NCI-H187 (cell line): ENCODE measurements at places on chromosomes 4 and X.

DNA sequence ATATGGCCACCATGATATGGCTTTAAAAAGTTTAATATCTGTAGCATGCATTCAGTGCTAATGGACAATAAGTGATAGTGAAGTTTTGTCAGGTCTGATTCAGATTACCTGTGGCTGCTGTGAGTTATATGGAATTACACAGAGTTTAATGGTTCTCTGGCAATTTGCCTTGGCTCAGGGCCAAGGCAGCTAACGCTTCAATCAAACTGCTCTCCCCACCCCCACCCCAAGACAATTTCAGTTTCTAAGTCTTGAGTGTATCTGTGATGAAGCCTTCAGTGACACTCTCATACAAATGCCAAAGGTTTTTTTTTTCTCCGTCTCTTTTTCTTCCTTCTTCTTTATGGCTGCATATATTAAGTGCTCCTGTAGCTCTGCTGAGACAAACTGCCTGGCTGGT lies 106.6 kb downstream of the SHROOM4 start:
- no peak for DNase-seq

DNA sequence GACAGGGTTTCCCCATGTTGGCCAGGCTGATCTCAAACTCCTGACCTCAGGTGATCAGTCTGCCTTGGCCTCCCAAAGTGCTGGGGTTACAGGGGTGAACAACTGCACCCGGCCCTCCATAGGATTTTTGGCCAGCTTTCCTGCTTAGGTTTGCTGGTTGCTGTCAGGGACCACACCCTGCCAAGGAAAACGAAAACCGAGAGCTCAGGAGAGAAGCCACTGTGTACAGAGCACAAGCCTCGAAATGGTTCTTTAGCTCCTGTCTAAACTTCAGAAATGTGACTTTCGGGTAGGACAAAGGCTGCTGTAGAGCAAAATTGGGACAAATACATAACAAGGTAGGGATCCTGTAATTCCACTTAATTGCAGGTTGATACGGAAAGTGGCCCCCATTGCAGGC lies 146.3 kb upstream of the ATP6AP2 start:
- no peak for DNase-seq

DNA sequence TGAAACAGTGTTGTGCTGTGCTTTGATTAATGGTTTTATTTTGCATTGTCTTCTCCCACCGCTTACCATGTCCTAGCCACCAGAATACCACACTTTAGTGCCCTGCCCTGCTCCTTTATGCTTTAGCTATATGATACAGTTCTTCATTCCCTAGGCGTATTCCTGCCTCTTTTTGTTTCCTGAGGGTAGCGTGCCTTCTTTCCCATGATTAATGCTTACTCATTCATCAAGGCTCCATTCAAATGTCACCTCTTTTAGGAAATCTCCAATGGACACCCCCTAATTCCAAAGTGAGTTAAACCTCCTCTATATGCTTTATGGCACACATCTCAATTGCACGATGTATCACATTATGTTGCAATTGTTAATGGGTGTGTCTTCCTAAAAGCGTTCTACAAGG lies 46.3 kb downstream of the SPANXD start:
- no peak for DNase-seq

- DNase-seq: no peak
Measured at GRCh38 chrX:97682991-97683840, 799.5 kb downstream of the RPA4 start.

DNA sequence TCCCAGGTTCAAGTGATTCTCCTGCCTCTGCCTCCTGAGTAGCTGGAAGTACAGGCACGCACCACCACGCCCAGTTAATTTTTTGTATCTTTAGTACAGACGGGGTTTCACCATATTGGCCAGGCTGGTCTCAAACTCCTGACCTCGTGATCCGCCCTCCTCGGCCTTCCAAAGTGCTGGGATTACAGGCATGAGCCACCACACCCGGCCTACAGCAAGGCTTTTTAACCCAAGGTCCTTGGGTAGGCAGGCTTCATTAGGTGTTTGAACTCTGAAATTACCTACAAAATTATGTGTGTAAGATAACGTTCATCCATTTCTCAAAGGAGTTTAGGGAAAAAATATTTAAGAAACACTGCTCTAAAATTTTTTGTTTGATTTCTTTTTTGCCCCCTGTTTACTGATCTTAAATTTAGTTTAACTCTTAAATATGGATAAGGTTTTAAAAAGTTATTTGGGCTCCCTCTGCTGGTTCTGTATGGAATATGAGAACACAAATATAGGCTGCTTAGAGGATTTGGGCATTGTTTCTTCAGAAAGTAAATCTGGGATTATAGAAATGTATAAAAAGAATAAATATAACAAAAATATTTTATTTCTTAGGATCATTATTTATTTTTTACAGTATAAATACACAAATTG lies 92.8 kb downstream of the CBR4 start:
- no peak for DNase-seq

- no peak for DNase-seq
Measured at GRCh38 chrX:74788545-74789086, 136.6 kb downstream of the NEXMIF start.

- no peak for DNase-seq
Measured at GRCh38 chr4:71607780-71608677, 175.8 kb downstream of the GC start.

DNA sequence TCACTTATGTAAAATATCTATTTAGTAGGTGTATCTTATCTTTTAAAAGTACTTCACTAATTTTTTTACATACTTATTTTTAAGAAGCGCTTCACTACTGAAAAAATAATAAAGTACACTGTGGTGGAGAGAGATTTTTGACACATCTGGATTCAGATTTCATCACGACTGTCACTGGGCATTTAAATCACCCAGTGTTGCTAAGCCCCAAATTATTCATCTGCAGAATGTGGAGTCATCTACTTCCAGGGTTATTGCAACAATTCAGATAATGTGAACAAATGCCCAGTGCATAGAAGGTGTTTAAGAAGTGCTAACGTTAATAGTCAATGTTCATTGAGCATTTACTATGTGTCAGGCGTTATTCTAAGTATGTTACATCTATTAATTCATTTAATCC lies 41.8 kb downstream of the AASDH start:
- no peak for DNase-seq

DNA sequence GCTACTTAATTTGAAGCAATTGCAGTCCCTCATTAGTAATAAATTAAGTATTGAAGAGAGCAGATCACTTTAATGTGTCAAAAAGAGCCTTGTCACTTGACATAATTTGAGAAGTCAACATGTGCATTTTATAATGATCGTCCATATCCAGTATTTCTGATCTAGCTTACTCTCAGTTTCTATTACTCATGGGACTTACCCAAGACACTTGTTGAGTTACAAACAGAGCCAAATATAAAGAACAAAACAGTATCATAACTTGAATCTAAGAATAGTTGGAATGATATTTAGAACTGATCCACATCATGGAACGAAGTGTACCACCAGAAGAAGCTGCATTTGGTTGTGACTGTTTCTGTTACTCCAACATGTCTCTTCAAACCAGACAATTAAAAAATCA lies 54.7 kb downstream of the SLITRK4 start:
- DNase-seq: no peak

DNA sequence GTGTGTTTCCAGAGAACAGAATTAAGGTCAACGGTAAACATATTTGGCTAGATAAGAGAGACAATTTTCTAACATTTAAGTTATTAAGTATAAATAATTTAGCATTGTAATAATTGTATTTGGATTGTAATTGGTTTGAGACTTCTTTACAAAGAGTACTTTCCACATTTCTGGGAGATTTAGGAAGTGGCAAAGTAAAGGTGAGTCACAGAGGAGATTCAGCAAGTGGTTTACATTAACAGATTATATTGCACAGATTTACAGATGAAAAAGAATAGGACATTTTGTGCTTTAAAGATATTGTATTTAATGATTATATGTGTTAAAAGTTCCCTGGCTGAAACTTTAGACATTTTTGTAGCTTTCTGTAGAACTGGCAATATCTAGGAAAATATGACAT lies 584.4 kb upstream of the AADAT start:
- no peak for DNase-seq

GRCh38 chrX:150730719-150731118 lies 37.5 kb downstream of the MTMR1 start:
- DNase-seq: no peak

DNA sequence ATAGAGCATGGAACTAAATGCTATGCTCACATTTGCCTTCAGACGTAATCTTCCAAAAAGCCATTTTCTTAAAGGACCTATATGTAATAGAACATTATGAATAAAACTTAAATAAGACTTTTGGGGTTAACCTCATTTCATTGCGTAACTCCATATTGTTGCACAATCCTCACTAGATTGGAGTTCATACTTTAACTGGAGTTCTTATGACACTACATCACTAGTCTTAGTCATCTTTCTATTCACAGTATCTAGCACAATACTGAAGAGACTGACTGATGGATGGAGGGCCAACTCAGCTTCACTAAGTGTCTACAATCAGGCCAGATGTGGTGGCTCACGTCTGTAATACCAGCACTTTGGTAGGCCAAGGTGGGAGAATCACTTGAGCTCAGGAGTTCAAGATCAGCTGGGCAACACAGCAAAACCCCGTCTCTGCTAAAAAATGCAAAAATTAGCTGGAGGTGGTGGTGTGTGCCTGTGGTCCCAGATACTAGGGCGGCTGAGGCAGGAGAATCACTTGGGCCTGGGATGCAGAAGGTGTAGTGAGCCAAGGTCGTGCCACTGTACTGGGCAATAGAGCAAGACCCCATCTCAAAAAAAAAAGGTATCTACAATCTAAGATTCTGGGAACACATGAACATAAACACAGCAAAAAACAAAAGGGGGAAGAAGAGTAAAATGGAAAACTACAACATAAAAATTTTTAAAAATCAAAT lies 80.8 kb upstream of the MAB21L2 start:
- no peak for DNase-seq

- no peak for DNase-seq
Measured at GRCh38 chrX:89034679-89035078, 287.7 kb downstream of the CPXCR1 start.

DNA sequence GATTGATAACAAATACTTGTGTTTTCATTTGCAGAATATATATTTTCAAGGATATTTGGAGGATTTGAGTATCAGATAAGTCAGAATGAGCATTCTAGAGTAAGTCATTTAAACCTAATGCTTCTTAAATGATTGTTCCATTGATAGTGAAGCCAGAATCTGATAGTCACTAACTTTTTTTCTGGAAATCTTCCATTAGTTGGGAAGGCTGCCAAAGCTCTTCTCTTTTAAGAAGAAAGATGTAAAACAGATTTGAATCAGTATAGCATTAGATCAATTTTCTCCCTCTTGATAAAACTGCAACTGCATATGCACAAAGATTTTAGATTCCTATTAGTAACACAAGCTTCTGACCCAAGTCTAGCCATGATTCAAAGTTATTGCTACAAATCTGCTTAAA lies 256.7 kb downstream of the SPOCK3 start:
- no peak for DNase-seq

DNA sequence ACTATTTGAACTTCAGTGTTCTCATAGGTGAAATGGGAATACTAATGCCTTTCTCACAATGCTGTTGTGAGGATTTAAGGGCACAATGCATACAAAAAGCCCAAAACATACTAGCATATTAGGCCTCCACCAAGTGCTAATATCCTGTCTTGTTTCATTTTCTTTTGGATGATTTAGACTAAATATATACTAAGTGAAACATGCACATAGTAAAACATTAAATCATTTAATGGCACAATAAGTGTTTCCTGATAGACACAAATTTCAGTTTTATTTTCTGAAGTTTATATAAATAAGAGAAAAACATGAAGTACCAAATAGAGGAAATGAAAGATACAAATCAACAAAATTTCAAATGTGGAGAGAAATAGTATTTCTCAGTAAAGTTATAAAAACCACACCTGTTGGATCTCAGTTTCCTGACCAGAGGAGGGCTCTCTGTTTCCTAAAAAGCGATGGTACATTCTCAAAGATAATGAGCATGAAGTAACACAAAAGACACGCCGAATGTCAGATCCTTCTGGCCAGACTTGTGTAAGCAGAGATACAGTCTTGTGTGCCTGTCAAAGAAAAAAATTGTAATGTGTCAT lies 25.1 kb downstream of the DDX60 start:
- no peak for DNase-seq

- DNase-seq: no peak
Measured at GRCh38 chrX:110161361-110161686, 156.6 kb downstream of the AMMECR1 start.

- no peak for DNase-seq
Measured at GRCh38 chr4:88216395-88216794, 58.0 kb upstream of the ABCG2 start.

DNA sequence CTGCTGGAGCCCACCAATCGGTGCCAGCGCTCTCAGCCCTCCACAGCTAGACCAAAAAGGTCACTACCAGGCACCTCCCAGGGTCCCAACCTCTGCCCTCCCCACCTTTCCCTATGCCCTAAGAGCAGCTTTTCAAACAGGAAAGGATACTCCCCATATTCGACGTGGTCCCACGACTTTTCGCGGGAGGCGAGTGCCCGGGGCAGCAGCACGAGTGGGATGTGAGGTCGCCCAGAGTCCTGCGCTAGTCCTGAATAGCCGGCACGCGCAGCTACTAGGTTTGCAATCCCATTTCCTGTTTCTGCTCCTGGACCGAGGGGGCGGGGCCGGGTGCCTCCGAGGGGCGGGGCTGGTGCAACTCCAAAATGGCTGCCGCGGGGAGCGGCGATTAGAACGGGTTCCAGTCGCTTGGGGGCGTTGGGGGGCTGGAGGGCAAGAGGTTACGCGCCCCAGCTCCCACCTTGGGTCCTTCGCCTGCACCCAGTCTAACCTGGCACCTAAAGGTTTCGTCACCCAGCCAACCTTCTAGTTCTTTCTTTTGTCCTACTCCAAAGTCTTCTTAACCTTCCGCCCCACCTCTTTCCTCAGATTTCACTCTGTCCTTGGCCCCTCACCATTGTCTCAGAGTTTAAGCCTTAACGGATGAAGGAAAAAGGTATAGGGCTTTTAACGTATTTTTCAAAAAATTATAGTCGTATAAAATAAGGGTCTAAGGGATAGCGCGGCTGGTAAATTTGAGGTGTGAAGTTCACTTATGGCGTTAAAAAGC lies 85.0 kb upstream of the TENT5D start:
- DNase-seq: peak; percentile 64
